ENCODE measurements at places on chromosomes 11 and 22.
A peak's percentile ranks its signal among the peaks of the same experiment; 100 is the strongest.

DNA sequence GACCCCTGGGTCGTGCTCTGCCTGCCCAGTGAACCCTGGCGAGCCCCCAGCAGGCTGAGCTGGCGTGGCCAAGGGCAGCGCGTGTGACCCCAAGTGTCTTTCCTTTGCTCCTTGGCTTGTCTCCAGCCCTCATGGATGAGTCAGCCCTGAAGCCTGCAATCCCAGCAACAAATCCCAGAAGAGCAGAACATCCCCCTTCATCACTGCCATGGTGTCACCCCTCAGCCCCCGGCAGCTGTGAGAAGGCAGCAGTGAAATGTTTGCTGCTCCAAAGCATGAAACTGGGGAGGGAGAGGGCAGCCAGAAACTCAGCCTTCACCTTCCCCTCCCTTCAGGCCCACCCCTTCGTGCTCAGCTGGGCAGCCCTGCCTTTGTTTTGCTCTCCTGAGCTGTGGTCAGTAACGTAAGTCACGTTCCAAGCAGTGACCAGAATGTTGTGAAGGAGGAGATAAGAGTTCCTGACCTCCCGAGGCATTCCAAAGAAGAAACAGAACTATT is 29.8 kb downstream of the ADAMTS15 start:
- DNase-seq, result no peak

DNA sequence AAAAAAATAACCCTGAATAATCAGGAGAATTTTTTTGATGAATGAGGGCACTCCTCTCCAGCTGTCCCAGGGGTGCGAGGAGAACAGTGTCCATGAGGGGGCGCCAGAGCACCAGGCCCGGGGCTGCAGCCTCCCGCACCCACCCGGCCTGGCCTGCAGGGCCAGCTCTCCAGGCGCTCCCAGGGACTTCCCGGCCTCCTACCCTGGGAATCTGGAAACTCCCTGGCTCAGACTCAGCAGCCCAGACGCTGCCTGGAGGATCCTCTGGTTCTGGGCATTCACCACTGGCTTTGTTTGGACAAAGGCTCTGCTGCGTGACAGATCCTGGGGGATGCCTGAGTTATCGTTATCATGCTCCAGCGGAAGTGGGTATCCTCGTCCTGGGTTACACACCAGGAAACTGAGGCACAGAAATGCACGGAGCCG is 31.0 kb downstream of the MCM5 start:
- DNase-seq, result peak; percentile 58

GRCh38 chr11:114982141-114982540 is 303.8 kb downstream of the NXPE2 start:
- no peak for DNase-seq

DNA sequence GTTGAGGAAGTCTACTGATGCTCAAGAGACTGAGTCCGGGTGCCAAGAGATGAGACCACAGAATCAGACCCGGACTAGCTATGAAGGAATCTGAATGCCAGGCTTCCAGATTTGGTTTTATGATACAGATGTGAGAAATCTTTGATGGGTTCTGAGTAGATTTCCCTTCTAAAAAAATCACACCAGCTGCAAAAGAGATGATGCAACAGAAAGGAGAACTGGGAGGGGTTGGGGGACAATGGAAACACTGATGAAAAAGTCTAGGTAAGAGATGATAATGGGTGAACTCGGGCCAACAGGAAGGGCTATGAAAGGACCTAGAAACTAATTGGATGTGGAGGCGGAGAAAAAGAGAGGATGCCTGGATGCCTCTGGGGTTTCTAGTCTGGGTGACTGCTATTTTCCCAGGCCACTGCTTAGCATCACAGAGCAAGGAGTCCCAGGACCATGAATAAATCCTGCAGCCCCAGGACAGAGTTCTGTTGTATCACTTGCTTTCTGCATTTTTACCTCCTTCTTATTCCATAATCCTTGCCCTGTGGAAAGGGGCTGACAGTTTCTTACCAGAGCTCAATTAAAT is 115.4 kb upstream of the SEZ6L start:
- DNase-seq, result no peak

GRCh38 chr11:19770277-19770676 is 57.6 kb downstream of the NAV2 start:
- no peak for DNase-seq

DNA sequence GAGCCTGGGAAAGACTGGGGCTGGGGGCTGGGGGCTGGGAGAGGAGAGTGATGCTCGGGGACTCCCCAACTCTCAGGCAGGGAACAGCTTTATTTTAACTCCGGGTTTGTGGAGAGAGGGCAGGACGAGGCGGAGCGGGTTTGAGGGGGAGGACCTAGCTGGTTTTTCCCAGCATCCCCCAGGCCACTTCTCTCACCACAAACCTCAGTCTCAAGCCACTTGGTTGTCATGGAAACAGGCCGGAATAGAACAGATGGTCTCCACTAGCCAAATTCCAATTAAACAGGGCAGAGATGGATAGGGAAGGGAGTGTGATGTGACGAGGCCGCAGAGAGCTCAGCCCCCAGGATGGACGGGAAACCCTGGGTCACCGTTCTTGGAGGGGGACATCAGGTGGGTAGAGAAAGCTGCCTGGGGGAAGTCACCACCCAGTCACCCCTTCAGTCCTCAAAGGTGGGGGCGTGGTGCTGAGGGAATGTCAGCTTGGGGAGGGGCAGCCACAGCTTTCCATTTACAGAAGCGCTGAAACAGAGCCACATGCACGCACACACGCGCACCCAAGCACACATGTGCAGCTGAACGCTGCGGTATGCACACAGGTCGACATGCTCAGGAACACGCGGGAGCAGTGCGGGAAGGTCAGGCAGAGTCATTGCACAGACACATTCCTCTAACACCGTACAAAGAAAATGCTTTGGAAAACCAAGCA is 19.2 kb downstream of the NECTIN1 start:
- DNase-seq, result no peak

DNA sequence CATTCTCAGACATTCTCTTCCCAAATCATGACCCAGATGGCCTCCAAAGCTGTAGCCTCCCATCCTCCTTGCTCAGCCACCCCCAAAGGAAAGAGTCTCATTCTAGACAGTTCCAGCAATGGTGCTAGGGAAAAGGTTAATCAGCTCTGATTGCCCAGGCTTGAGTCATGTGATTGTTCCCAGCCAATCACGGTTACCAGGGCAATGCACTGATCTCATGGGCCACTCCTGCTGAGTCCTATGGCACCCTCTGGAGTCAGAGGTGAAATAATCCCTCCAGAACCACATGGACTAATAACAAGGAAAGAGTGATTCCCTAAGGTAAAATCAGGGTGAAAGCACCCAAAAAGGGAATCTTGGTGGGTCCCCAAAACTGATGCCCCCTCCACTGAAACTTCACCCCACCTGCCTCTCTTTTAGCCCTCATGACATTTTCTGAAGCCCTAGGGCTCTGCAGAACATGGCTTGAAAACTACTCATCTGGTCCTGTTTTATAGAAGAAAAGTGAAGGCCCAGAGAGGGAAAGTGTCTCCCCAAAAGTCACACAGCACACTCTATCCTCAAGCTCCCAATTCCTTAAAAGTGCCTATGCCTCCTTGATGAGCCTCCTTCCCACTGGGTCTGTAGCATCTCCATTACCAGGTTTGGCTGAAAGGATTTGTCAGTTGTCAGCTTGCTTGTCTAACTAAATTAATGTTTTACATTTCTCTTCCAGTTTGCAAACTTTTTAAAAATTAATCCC is 203.7 kb downstream of the MN1 start:
- no peak for DNase-seq

- DNase-seq, result no peak
These were observed 96.1 kb upstream of the LRRC55 start for GRCh38 chr11:57085611-57086010.

DNA sequence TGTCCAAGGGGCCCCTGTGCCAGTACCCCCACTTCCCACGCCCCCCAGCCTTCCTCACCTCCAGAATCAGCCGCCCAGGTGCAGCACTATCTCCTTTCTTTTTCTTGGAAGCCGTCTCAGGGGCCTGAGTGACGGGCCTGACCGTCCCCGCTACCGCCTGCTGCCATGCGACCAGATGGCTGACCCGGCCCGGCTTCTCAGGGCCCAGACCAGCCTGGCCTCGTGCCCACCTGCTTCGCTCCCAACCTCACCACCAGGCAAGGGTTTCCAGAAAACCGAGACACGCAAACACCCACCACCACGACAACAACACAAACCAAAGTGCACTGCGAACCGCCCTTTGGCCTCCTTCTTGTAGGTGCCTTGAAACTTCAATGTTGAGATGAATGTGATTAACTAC is 39.1 kb downstream of the MACROD1 start:
- DNase-seq, result no peak

DNA sequence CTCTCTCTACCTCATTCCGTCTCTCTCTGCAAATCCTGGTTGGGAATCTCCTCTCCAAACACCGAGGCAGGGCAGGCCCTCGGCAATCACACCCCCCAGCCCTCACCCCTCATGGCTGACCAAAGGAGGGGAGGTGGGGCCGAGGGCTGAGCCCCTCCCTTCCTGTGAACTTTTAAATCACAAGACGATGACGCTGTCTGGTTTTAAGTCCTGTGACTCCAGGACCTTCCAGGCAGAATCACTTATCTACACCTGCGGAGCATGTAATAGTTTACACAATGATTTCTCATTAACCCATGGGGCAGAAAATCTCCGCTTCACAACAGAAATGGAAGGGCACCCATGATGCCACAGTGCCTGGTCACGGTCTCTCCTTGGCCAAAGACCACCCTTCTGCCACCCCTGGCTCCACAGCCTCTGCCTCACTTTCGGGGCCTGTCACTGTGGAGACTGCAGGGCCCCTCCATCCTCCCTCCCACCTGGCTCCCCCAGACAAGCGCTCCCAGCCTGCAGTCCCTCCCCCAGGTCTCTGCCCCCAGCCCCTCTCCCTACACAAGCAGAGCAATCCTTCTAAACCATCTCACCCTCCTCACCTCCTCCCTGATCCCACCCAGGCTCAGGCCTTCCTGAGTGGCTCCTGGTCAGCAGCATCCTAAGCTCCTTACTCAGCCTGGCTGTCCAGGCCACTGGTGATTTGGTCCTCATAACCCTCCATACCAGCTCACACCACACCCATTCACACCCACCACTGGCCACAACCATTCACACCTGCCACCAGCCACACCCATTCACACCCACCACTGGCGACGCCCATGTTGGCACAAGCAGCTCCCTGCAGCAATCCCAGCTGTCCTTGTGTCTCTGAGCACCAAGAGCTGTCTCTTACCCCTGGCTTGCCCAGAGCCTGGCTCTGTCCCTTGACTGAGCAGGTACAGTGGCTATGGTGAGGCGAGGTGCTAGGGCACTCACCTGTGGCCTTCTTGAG is 30.7 kb upstream of the ARFGAP3 start:
- DNase-seq, result no peak

GRCh38 chr22:23670378-23671295 is 20.2 kb upstream of the RGL4 start:
- no peak for DNase-seq

GRCh38 chr11:111531687-111532364 is 8.7 kb upstream of the LAYN start:
- peak; percentile 44 for DNase-seq

DNA sequence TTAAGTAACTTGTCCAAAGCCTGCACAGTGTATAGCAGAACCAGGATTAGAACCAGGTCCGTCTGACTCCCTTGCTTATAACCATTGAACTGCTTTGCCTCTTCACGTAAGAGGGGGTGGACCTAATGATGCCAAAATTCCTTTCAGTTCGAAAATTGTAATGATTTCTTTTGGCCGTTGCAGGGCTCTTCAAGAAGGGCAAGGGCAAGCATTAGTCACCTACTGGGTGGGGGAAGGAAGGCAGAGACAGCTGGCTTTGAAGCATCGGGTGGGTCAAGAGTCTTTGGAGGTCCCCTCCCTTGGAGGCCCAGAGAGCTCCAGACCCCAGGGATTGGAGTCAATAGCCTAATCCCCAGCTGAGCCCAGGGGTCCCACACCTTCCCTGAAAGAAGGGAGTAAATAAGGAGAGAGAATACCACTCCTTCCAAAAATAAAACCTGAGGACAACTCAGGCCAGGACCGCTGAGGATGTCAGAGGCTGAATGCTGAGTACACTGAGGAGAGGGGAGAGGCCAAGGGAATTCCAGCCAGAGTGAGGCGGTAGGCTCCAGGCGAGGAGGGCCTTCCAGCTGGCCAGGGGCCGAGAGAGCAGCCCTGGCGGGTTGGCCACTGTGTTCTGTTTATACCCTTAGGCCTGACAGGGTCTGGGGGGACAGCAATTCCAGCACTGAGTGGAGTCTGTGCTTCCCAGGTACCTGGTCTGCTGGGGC is 14.1 kb downstream of the CREB3L1 start:
- DNase-seq, result no peak

DNA sequence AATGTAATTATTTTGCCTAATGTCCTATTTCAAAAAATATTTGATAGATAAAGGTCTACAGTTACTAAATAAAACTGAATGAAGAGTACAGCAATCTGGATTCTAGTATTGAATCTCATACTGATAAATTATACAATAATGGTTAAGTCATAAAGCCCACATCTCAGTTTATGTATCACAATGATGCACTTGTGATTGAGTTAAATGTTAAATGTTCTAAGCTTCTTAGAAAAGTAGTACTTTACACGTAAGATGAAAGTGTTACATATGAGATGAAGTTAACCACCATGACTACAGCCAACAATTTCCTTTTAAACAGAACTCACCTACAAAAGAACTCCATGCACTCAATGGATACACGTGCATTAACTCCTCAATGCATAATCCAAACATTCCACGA is 51.7 kb downstream of the PHF21A start:
- DNase-seq, result no peak

GRCh38 chr11:120714438-120714837 is 202.9 kb downstream of the GRIK4 start:
- DNase-seq, result no peak

DNA sequence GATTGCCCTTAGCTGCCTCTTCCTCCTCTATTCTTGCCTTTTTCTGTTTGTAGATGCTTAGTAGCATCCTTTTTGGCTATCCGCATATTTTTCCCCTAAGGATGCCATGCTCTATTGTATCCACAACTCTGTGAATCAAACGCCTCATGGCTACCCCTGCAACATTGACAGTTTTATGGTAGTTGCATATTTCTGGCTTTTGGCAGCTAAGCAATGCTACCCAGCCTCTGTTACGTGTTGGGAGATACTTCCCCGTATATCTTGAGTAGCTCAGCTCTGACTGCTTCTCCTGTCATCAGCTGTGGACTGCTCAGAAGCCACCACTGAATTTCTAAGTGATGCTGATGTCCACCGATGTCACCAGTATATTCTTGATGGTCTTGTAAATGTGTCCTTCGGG is 15.1 kb upstream of the SLC3A2 start:
- no peak for DNase-seq

DNA sequence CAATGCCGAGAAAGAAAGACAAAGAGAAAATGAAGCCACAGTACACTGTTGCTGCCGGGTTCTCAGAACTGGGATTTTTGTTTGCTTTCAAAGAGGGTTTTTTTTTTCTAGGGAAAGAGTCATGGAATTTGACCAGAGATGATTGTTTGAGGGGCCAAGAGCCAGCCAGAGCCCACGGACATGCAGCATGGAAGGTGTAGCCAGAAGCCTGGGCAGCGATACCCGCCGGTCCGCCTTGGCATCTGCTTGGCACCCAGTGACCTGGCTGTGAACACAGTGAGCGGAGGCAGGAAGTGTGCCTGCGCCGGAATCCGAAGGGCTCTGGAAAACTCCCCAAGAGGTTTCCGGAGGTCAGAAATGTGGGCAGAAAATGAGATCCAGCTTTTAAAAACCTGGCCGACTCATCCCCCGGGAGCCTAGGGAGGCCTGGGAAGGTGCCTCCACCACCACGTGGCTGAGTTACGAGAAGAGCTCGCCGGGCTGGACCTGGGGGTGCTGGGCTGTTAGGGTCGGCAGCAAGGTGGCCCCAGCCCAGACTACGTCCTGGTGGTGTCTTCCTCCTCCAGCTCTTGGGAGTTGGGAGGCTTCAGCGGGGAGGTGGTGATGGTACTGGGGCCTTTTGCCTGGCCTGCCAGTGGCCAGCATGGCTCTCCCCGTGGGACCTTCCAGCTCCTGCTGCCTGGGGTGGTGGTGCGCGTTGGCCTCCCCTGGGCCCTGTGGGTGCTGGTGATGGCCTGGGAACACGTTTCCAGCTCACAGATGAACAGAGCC is 61.6 kb upstream of the PPARA start:
- DNase-seq, result no peak

Measured in CD4-positive, alpha-beta T cell treated with Interleukin-2 at 100 ng/mL for 4 hours (primary cell).